ENCODE measurements at places on chromosomes 16 and 17.

DNA sequence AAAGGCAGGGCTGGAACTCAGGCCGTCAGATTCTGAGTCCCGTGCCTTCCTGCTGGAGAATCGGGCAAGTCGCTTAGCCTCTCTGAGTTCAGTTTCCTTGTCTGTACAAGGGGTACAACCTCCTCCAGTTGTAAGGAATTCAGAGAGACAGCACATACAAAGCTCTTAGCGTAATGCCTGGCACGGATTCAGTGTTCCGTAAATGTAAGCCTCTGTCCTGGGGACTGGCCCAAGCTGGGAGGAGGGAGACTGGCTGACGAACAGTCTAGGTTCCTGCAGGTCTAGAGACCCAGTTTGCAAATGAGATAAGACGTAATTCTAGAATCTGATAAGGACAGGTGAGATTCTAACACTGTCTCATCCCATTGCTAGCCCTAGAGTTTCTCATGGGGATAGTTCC is 9.9 kb downstream of the METTL22 start:
- no peak for DNase-seq

- DNase-seq: no peak
Observed at GRCh38 chr17:81378941-81379511, 16.2 kb upstream of the BAHCC1 start.

- DNase-seq: no peak
Observed at GRCh38 chr16:72637306-72637705, 410.6 kb downstream of the ZFHX3 start.

DNA sequence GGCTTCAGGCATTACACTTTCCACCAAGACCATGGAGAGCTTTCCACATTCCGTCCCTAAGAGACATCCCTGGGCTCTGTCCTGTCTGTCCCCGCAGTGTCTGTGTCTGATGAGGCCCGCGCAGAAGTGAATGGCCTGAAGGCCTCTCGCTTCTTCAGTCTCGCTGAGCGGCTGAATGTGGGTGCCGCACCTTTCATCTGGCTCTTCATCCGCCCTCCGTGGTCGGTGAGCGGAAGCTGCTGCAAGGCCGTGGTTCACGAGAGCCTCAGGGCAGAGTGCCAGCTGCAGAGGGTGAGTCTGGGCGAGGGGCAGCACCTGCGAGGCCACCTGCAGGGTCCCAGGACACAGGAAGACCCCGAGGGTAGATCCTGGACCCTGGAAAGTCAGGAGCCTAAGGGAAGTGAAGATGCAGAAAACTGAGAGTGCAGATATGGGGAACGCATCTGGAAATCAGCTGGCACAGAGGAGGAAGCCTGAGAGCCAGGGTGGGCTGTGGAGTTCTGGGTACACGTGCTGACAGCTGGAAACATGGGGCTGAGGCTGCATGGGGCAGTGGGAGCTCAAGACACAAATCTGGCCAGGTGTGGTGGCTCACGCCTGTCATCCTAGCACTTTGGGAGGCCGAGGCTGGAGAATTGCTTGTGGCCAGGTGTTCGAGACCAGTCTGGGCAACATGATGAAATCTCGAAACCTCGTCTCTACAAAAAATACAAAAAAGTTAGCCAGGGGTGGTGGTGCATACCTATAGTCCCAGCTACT is 8.0 kb downstream of the CCNF start:
- no peak for DNase-seq

- DNase-seq: no peak
Observed at GRCh38 chr16:8673611-8674412, 605 bp upstream of the ABAT start.

GRCh38 chr16:50657241-50657640 is 23.9 kb downstream of the SNX20 start:
- DNase-seq: no peak

DNA sequence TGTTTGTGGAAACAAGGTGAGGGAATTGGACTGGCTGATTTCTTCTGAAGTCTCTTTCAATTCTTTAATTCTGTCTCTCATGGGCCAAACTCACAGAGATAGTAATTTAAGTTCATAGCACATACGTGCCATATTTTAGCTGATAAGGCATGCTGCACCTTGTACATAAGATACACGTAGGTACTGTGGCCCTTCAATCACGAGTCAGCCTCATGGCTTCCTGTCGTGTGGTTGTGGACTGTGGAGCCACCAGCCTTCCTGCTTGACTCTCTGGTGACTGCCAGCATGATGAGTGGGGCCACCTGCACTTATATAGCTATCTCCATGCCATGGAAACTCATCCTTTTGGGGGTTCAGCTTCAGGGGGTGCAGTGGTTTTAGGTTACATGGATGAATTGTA is 25.1 kb downstream of the KSR1 start:
- DNase-seq: peak; percentile 19

DNA sequence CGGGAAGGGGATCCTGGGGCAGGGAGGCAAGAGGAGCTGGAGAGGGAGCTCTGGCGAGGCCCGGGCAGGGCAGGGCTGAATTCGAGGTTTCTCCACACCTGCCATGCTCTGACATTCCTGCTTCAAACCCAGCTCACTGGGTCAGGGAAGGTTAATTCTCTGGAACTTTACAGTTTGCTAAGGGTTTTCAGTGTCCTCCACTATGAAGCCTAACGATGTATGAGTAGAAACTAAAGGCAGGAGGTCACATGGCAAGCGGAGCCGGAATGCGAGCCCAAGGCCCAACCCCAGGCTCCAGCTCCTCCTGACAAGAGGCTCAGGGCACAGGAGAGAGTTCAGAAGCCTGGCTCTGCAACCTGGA is 29.2 kb downstream of the DCAKD start:
- DNase-seq: no peak

- DNase-seq: no peak
Observed at GRCh38 chr17:4851084-4851483, 17.9 kb downstream of the MINK1 start.

GRCh38 chr17:44077595-44077909 is 7.0 kb downstream of the G6PC3 start:
- no peak for DNase-seq

DNA sequence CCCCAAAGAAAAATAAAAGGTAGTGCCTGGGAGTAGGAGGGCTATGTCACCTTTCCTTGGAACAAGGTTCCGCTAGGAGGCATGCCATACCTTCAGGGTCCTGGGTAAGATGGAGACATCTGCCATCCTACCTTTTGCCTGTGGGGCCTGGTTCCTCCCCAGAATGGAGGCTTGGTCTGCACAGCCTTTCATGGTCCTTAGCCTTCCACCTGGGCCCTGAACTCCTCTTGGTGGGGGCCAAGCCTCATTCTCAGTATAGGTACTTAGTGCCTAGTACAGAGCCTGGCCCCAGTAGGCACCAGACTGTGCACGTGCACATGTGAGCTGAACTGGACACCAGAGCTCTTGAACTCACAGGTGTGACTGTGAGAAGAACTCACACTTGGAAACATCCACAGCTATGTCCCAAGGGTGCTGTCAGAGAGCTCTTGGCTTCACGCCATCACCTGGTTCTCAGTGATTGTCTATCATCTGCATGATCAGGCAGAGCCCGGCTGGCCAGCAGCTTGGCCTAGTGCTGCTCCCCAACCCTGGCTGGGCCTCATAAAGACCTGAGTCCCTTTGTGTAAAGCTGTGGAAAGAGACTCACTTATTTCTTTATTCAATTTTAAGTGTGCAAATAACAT is 143.2 kb downstream of the SOCS1 start:
- no peak for DNase-seq

- DNase-seq: no peak
Observed at GRCh38 chr17:32960815-32961214, 30.8 kb upstream of the SPACA3 start.

- DNase-seq: no peak
Observed at GRCh38 chr16:381012-381788, 578 bp downstream of the PGAP6 start.

DNA sequence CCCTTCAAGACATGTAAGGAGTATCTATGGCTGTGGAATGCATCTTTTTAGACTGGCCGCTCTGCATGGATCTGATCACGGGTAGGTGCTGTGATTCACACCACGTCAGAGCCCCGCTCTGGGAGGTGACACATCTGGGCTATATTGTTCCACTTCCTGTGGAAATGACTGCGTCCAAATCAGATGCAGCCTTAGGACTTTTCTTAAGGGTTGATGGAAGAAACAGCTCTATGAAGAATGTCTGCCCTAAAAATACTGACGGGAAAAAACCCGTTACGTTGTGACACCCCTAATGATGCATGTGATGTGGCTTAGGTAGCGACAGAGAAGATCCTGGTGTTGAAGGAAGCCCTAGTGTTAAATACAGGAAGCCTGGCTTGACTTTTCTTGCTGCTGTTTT is 12.2 kb downstream of the BANP start:
- DNase-seq: peak; percentile 35

- no peak for DNase-seq
Observed at GRCh38 chr16:55561319-55561848, 5.1 kb upstream of the CAPNS2 start.

GRCh38 chr17:9406046-9406606 is 169.5 kb downstream of the STX8 start:
- DNase-seq: no peak

- DNase-seq: no peak
Observed at GRCh38 chr17:4247361-4247970, 16.3 kb downstream of the ANKFY1 start.

- no peak for DNase-seq
Observed at GRCh38 chr17:83104577-83105505, 25.4 kb downstream of the METRNL start.

DNA sequence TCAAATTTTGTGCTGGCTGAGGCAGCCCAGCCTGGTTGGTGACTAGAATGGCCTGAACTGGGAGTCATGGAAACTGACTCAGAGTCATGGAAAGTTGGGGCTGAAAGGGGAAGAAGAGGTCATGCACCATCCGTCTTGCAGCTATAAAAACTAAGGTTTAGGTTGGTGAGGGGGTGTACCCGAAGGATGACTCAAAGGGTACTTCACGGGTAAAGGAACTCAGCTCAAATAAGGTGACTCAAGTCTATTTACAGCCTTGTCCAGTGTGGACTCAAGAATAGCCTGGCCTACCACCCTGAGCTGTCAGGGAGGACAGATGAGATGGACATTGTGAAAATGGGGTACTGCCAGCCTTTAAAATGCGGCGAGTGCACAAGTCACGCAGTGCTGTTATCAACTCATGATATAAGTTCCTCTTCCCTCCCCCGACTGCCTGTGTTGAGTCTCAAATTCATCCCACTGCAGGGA is 18.6 kb downstream of the CD300LB start:
- no peak for DNase-seq

DNA sequence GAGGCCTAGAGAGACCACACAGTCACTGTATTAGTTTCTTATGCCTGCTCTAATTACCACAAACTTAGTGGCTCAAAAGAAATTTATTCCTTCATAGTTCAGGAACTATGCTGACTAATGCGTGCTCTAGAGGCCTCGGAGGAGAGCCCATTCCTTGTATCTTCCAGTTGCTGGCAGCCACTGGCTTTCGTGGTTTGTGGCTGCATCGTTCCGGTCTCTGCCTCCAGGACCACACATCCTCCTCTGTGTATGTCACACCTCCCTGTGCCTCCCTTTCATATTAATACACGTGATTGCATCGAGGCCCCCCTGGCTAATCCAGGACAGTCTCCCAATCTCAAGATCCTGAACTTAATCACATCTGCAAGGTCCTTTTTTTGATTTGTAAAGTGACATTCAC is 16.9 kb upstream of the MYLK3 start:
- DNase-seq: no peak

GRCh38 chr16:728131-728889 is 1.4 kb downstream of the HAGHL start:
- DNase-seq: peak; percentile 33

DNA sequence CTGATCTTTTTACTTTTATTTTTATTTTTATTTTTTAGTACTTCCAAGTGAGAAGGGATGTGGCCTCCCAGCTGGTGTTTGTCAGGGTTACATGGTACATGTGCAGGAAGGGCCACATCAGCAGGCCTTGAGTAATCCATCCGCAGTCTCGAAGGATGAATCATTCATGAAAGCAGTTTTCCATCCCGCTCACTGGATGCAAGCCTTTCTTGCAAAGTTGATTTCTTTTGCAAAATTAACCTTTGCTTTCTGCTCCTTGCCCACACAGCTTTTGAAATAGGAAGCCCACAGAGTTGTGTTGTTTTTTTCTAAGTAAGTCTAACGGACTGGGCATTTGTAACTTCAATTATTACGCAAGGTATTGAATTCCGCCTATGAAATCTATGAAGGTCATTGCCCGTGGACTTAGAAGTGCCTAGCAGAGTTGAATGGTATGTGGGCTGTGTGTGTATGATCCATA is 157.4 kb downstream of the PRKCA start:
- no peak for DNase-seq

DNA sequence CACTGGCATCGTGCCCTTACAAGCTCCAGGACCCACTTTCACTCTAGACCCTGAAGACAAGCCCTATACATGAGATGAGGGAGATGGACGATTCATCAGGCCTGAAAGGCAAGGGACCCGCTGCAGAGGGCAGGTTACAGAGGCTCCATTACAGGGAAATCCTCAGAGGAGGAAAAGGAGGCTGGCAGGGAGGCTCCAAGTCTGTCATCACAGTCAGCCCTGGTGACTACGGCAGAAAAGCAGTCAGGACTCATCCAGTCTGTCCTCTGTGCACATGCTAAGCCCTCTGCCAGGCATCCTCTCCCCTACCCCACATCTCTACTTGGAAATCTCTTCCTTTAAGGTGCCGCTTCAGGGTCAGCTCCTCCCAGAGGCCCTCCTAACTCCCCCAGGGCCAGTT is 197.7 kb upstream of the CDH5 start:
- no peak for DNase-seq

- no peak for DNase-seq
Observed at GRCh38 chr16:1378804-1379303, 27.1 kb downstream of the GNPTG start.

DNA sequence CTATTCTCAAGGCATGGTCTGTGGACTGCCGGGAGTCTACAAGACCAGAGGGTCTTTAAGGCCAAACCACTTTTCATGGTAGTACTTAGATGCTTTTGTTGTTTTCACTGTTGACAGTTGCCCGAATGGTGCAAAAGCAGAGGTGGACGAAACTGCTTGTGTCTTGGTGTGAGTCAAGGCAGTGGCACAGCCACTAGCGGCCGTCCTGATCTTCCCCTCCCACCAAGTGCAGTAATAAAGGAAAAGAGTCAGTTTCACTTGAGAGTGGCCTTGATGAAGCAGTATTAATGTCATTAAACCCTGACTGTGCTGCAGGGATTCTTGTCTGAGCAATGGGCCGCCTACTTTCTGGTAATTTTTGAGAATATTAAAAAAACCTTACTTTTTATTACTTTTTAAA is 109.1 kb downstream of the PRKCA start:
- no peak for DNase-seq

GRCh38 chr16:35532576-35532975 is 2073.2 kb downstream of the TP53TG3F start:
- DNase-seq: no peak

GRCh38 chr17:66743511-66743910 is 91.4 kb upstream of the CACNG5 start:
- DNase-seq: no peak

- no peak for DNase-seq
Observed at GRCh38 chr17:45127207-45127547, 5.1 kb downstream of the PLCD3 start.

- no peak for DNase-seq
Observed at GRCh38 chr16:10269632-10270031, 87.4 kb upstream of the GRIN2A start.

- no peak for DNase-seq
Observed at GRCh38 chr17:75619506-75620431, 13.5 kb upstream of the SMIM5 start.

Measured in stimulated activated CD8-positive, alpha-beta memory T cell treated with anti-CD3 and anti-CD28 coated beads, Interleukin-4, amount 100 ng/mL, for 1 hour (primary cell).